ENCODE measurements at places on chromosomes 1 and 21. TPM values are rescaled to one million over a fixed set of nuclear protein-coding genes. Genes with fewer than 3 reads are reported as not detected.

The CD5L gene
- total RNA-seq: not detected

DNA sequence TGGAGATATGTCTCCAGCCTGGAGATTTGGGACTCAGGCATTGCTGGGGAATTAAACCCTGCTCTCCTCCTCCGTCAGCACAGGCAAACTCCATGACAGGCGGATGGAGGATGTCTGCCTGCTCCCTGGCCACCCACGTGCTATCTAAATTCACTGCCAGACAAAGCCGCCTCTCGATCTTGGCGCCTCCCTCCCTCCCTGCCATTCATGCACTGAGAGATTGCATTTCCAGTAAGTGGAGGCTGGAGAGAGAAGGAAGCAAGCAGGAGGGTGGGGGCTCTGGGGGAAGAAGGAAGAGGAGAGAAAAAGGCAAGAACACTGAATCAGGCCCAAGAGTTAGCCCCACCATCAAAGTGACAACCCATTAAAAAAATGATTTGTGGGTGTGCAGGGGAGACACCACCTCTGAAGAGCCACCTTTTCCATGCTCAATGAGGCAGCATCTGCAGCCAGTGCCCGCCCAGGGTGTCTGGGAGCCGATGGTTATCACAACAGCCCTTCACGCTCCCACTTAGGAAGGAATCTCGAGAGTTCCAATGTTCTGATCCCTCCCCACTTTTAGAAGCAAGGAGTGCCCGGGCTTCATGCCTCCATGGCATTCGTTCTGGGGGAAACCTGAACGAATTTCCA, 183.0 kb downstream of the HIVEP3 start:
- no peak overlapping the region for H3K27ac ChIP-seq
- no peaks in the 10 kb centered on the region for H3K27me3 ChIP-seq
- no peaks in the 10 kb centered on the region for H3K36me3 ChIP-seq
- DNase-seq: no peak
- H3K4me3 ChIP-seq: no peak overlapping the region

DNA sequence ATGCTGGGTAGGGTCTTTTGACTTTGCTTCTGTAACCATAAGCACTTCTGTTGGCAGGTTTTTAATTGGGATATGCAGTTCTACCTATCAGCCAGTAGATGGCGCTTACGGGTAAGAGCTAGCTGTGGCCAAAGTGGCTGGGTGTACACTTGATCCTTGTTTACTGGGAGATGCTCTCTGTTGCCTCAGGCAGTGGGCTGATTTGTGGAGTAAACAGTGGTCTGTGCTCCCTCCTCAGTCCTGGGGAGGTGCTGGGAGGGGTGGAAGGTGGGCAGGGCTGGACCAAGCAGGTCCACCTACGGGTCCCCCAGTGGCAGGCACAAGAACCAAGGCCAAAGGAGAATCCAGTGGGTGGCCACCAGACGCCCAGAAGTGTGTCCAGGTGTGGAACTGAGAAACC, 43.4 kb downstream of the RALGPS2 start:
- no peak overlapping the region for H3K4me3 ChIP-seq
- H3K4me1 ChIP-seq: no peaks in the 10 kb centered on the region
- no peaks in the 10 kb centered on the region for H3K27me3 ChIP-seq

GRCh38 chr1:69016468-69016867, 519.6 kb upstream of the DEPDC1 start:
- no peak overlapping the region for H3K27ac ChIP-seq
- no peak overlapping the region for H3K4me3 ChIP-seq
- H3K36me3 ChIP-seq: no peaks in the 10 kb centered on the region
- no peaks in the 10 kb centered on the region for H3K4me1 ChIP-seq
- DNase-seq: no peak

- H3K27ac ChIP-seq: no peak overlapping the region
- H3K4me1 ChIP-seq: peaks cover 44% of the 10 kb centered on the region
- H3K36me3 ChIP-seq: no peaks in the 10 kb centered on the region
- no peak for DNase-seq
- H3K4me3 ChIP-seq: no peak overlapping the region
Observed at GRCh38 chr1:181151378-181152326, 63.2 kb downstream of the IER5 start.

GRCh38 chr1:165828103-165828668, 772 bp downstream of the UCK2 start:
- no peaks in the 10 kb centered on the region for H3K27me3 ChIP-seq
- peaks cover 22% of the 10 kb centered on the region for H3K4me1 ChIP-seq
- peak overlapping the region; percentile 99 for H3K4me3 ChIP-seq
- peak; percentile 52 for DNase-seq
- H3K36me3 ChIP-seq: peaks cover 25% of the 10 kb centered on the region
- peak overlapping the region; percentile 97 for H3K27ac ChIP-seq

DNA sequence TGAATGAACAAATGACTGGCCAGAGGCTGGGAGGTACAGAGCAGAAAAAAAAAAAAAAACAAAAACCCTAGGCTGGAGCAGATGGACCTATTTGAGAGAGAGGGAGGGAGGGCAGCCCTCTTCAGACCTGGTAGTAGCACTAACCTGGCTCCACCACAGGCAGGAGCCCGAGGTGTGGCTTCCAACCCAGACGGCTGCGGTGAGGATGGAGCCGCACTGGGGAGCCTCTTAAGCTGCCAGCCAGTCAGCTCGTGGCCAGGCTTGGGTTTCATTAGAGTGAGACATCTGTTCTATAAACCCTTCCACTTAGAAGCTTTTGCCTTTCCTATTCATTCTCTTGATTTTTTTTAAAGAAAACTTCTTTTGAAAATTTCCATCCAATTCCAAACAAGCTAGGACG, 16.8 kb downstream of the LGR6 start:
- peaks cover 32% of the 10 kb centered on the region for H3K27me3 ChIP-seq
- no peak overlapping the region for H3K4me3 ChIP-seq
- no peak overlapping the region for H3K27ac ChIP-seq
- no peak for DNase-seq
- H3K4me1 ChIP-seq: peaks cover 5% of the 10 kb centered on the region
